Retinal pigment epithelial cell (primary cell): ENCODE measurements at places on chromosomes 5 and 9.

- no peak for DNase-seq
These were observed 14.4 kb upstream of the CCDC69 start for GRCh38 chr5:151238303-151238741.

DNA sequence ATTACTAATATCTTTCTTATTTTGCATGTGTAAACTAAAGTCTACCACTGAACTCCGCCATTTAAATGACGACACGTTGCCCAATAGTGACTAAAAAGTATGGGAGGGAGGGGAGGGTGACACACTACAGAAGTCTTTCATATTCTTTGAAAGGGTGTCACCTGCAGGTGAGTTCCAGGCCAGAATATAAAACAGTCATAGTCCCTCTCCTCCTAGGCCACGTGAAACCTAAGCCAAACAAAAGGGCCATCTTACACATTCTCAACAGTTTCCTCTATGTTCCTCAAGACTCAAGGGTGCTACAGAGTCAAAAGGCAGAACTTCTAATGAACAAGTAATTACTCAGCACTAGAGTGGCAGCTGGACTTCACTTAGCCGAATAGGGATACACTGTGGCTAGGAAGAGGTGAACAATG lies 6.4 kb downstream of the CEMIP2 start:
- DNase-seq = no peak

- peak; percentile 47 for DNase-seq
These were observed 315.1 kb downstream of the CCDC171 start for GRCh38 chr9:15867988-15868387.

GRCh38 chr5:77637170-77637997 lies 1.1 kb downstream of the OTP start:
- DNase-seq = no peak

- DNase-seq = no peak
These were observed 208.4 kb downstream of the CD180 start for GRCh38 chr5:66987949-66988838.

- DNase-seq = no peak
These were observed 34.6 kb downstream of the CSF1R start for GRCh38 chr5:150051657-150052195.

- no peak for DNase-seq
These were observed 87.1 kb downstream of the SLC38A9 start for GRCh38 chr5:55624841-55625588.

DNA sequence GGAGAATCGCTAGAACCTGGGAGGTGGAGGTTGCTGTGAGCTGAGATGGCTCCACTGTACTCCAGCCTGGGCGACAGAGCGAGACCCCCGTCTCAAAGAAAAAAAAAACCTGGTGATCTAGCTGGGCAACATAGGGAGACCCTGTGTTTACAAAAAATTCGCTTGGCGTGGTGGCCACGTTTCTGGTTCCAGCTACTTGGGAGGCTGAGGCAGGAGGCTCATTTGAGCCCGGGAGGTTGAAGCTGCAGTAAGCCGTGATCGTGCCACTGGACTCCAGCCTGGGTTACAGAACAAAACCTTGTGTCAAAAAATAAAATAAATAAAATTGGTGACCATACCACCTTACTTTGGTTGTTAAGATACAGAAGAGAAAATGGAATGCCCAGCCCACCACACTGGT lies 1.8 kb upstream of the HNRNPAB start:
- DNase-seq = no peak

DNA sequence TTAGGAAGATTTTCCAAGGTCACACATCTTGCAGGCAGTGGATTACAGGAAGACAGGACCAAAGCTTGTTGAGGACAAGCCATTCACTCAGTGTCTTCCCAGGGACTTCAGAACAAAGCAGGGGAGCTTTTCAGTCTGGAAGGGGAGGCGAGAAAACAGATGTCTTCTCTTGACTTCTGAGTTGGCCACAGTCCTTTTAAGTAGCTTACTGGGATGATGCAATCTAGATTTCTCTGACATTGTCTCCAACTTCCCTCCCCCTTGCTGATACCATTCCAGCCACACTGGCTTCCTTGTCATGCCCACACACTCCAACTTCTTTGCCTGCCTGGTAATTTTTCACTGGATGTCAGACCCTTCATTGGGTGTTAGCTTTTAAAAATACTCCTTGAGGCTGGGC lies 174.2 kb upstream of the TBC1D2 start:
- peak; percentile 11 for DNase-seq

- DNase-seq = no peak
These were observed 33.4 kb downstream of the SLCO4C1 start for GRCh38 chr5:102262688-102263087.
